ENCODE measurements at places on chromosomes 7 and 10.
A peak's percentile ranks its signal among the peaks of the same experiment; 100 is the strongest.

DNA sequence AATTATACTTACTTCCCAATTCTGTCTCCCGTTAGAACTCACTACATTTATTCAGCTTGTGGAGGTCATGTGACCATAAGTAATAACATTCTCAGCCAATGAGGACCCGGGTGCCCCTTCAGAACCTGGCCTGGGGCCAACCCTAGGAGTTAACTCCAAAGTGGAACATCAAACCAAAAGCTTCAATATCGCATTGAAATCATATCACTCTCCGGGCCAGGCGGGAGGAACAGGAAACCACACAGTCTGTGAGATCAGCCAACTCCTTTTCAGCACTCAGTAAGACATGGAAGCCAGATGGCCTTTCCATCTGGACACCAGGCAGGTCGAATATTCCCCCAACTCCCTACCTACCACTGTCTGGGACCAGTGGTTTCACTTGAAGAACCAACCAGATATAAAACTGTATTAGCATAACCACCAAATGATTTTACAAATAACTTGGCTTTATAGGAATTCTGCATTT, 5.5 kb downstream of the CREB3L2 start:
- DNase-seq: no peak

DNA sequence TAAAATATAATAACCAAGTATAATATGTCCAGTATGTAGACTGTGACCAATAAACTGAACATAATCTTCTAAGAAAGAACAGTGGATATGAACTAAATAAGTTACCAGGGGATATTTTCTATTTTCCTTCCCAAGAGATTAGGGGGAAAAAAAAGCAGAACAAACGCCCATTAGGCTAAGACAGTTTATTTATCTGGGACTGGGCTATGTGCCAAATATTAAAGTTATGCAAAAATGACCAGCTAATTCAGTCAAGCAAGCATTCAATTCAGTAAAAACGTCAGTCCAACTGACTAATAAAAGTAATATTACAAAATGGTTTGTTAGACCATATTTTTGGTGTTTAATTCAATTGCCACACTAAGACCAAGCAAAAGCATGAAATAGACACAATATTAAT, 122.2 kb downstream of the TSPAN12 start:
- DNase-seq: no peak

DNA sequence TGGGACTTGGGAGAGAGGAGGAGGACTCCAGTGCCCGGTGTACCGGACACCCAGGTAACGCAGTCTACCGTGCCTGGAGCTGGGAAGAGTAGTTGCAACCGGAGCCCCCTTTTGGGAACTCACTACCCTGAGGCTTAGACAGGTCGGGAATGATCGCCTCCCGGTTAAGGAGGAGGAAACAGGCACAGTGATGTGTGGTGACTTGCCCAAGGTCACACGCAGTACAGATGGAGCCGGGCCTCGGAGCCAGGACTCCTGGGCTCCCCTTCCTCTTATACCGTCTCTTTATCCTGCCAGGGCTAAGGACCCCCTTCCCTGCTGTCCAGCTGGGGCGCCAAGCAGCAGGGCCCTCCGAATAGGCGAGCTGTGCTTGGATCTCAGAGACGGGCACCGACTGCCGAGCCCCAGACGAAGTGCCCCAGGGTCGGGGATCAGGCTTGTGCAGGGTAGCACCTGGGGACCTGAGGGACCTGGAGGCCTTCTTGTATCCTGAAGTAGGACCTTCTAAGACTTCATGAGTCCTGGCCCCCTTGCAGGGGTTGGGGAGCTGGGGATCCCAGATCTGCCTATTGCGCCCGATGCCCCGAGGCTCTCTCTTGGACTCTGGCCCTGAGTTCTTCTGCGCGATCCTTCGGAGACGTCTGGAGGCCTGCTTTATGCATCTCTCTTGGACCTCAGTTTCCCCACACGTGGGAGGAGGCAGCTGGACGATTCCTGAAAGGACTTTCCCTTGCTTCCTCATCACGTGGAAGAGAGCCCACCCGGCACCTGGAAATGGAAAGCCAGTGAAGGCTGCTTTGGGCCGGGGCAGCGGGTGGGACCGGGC, 767 bp upstream of the CYP26A1 start:
- DNase-seq: peak; percentile 53

GRCh38 chr10:15796098-15796759, 64.1 kb downstream of the MINDY3 start:
- DNase-seq: no peak

DNA sequence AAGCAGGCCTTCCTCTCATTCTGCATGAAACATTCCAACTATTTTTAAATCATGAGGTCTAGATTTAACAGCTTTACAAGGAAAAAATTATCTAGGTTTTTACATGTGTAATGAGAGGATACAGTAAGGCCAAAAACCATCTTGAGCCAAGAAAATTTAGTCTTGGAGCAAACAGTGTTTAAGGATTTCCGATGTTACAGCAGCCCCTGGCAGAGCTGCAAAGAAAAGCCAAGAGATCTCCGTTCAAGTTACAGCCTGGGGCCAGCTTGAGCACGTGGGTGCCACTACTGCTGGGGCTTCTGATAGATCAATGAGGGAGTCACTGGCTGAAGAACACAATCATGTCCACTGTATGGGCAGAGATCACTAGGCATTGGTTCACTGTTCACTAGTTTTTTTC, 156.2 kb downstream of the EVX1 start:
- DNase-seq: no peak

- DNase-seq: no peak
Measured at GRCh38 chr7:25541094-25541821, 313.0 kb upstream of the NPVF start.

DNA sequence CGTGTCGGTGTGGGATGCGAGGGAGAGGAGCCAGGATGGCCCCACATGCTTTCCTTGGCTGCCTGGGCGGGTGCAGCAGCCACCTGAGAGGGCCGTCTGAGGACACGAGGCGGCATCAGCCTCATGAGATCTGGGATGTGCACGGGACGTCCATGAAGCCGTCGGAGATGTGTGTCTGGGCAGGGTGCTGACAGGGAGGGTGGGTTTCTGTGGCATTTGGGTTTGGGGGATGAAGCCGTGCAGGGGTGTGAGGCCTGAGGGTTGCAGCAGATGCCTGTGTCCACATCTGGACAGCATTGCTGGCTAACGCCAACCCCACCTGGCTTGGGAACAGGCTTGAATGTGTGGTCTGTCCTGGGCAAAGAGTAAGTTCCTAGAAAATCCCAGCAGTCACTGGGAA, 179.5 kb downstream of the DNAJB6 start:
- peak; percentile 53 for DNase-seq

GRCh38 chr7:12564996-12565764, 5.3 kb upstream of the SCIN start:
- DNase-seq: no peak

DNA sequence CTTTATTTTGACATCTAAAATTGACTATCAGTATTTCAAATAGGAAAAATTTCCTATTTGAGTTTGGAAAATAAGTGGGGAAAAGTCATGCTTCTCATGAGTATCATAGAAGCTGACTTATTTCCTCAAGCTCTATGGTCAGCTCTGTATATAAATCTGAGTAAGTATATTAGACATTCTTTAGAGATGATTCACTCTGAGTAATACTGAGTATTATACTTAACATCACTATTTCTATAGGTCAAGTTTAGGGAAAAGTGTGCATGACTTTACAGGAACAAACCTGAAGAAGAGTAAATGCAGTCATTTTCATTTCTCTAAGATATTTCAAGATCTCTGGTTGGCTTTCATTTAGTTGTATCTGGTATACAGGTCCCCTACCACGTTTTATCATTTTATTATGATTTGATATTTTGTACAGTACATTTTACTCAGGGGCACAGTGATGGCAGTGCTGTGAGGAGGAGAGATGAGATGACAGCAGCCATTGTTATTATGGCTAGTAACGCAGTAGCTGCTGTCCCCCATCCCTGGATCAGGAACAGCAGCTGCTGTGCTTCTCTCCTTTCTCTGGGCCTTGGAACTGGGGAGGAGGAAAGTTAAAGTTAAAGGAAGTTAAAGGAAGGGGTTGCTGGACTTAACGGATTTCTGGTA, 15.2 kb downstream of the SND1 start:
- no peak for DNase-seq

- no peak for DNase-seq
Measured at GRCh38 chr7:101898106-101898505, 80.7 kb downstream of the CUX1 start.

DNA sequence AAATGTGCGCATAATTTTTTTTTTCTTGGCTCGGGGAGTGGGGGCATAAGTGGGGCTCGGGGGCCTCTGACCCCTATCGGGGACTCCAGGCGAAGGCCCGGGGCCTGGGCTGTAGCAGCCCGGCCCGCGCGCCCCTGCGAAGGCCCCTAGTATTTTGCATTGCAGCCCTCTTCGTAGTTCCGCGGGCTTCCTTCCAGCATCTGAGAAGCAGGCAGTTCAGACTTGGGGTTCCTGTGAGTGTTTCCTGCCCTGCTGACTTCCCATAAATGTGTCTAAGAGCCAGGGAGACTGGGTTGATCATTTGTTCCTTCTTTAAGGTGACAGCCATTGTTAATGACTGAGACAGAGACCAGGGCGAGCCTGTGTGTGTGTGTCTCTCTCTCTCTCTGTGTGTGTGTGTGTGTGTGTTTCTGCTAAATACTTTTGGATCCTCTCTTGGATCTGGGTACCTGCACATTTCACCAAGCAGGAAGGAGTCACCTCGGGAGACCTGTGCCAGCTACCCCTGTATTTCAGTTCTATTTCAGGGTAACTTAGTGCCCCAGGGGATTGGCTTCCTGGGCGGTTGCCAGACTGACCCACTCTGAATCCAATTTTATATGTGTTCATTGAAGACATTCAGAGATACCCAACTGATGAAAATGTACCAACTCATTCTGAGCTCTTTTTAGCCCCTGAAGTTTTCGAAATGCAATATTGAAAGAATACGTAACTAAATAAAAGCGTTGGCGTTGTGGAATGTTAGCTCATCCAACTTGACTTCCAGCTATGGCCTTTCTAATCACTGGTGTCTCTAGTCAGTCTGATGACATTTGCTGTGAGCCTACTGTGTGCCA, 805 bp downstream of the MSRB2 start:
- DNase-seq: peak; percentile 82

- DNase-seq: no peak
Measured at GRCh38 chr7:80420876-80421275, 91.0 kb downstream of the GNAT3 start.

DNA sequence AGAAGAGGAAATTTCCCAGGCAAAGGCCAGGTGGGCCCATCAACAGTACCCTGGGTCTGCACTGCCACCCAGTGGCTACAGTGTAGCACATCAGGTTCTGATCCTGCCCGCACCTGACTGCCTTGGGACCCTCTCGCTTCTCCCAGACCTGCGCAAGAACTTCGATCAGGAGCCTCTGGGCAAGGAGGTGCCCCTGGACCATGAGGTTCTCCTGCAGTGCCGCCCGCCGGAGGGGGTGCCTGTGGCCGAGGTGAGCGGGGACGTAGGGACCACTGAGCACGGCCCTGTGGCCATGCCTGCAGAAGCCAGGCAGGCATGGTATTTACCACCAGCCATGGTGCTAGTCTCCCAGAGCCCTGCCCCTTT, 33.9 kb upstream of the SLC29A3 start:
- DNase-seq: peak; percentile 81

- DNase-seq: no peak
Measured at GRCh38 chr7:42606193-42606905, 305.5 kb downstream of the C7orf25 start.

DNA sequence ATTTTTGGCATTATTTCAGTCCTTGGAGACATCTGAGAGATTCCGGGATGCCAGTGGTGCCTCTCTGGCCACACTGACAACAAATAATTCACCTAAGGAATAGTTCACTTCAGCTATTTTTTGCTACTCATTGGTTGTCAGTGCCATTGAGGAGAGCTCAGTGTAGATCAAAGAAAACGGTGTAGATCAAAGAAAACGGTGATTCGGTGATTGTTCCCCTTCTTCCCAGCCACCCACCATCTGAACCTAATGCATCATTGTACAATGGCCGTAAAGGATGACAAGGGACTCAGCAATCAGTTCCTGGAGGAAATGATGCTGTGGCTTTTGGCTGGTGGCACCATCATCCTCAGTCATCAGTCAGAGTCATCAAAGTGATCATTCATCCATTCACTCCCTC, 80.6 kb downstream of the PTPRZ1 start:
- no peak for DNase-seq

- DNase-seq: no peak
Measured at GRCh38 chr7:15313361-15313760, 248.5 kb downstream of the AGMO start.

DNA sequence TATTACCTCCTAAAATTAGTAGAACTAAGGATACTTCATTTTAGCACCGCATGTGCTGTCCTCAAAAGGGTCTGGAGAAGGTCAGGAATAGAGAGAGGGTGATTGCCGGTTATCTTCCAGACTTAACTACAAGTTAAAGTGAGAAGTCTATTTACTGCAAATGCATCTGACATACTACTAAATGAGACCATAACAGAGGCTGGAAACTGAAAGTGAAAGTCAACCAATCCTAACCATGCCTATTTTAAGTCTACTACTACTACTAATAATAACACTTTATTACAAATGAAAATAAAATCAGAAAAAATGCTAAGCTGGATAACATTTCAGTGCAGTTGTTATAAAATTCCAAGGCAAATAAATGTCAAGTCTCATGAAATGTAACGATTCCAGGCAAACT, 244.7 kb downstream of the KIF20B start:
- DNase-seq: no peak

- no peak for DNase-seq
Measured at GRCh38 chr7:22588351-22588750, 88.4 kb upstream of the STEAP1B start.

GRCh38 chr10:404346-404745, 269.1 kb downstream of the ZMYND11 start:
- DNase-seq: no peak

- DNase-seq: no peak
Measured at GRCh38 chr7:158244873-158245723, 342.5 kb downstream of the PTPRN2 start.

DNA sequence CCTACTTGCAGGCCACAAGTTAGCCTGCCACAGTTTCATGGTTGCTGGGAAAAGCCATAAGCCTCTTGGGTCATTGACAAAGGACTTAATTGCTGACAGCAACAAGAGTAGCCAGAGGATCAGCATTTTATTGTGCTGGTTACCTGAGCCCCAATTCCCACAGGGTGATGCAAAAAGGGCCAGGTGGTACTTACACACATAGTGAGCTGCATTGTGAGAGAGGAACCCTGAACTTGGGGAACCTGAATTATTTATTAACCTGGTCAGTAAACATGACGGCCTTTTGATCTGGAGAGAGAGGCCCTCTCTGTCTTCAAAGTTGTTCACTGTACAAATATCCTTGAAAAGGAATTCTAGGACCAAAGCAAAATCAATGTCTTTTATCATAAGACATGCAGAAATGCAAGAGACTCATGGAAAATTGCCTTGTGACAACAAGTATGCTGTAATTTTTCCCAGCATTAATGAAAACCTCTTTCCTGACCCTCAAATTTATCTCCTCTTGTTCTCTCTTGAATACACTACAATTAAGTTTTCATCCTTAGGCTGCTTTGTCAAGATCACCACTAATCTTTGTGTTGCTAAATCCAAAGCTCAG, 102.9 kb upstream of the PHYHIPL start:
- DNase-seq: no peak
